ENCODE measurements at places on chromosomes 13 and 19.

DNA sequence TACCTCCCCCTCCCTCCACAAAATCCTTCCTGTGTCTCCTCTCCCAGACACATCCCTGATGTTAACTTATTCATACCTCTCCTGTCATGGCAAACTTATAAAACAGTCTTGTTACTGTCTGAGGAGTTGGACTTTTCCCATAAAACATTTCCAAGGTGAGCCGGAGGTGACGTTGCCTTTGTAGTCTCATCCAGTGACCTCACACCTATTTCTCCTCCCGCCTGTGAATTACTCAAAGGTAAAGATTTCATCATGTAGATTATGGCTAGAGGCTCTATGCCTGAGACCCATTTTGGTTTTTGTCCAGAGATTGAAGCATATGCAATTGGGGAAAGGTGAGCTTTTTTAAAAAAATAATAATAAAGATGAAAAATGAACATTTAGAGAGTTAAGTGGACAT lies 529.0 kb downstream of the MYO16 start:
- peaks cover 4% of the 10 kb centered on the region for H3K27me3 ChIP-seq
- no peak overlapping the region for H3K27ac ChIP-seq
- no peak for DNase-seq

- no peak overlapping the region for H3K4me3 ChIP-seq
- H3K27ac ChIP-seq, result peak overlapping the region; percentile 89
- no peaks in the 10 kb centered on the region for H3K27me3 ChIP-seq
Observed at GRCh38 chr13:109256866-109257760, 529.3 kb downstream of the IRS2 start.

DNA sequence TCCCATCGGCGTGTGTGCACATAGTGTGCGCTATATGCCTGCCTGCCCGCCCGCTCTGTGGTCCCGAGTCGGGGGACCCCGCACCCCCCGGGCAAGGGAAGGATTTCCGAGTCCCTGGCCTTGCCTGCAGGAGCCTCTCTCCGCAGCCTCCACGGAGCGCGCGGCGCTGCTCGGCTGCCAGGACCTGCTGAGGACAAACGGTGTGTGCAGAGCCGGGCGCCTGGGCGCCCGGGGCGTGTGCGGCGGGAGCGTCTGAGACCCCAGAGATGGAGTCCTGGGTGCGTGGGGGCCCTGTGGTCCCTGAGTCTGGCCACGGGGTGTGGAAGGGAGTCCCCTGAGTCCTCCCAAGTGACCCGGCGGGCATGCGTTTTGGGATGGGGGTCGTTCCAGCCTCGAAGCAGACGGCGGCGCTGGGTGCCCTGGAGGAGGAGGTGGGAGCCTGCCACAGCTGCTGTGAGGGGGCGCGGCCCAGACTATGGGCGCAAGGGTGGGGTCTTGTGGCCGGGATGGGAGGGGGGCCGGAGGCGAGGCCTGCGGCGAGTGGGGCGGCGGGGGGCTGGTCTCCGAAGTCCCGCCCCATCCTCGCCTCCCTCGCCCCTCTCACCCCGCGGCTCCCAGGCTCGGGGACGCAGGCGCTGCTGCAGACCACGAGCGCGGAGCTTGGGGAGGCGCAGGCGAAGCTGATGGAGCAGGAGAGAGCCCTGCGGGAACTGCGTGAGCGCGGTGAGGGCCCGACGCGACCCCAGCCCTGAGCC lies 25.3 kb downstream of the CLEC4M start:
- H3K27ac ChIP-seq, result no peak overlapping the region
- DNase-seq, result peak; percentile 31
- H3K4me3 ChIP-seq, result peak overlapping the region; percentile 67
- H3K36me3 ChIP-seq, result no peaks in the 10 kb centered on the region

DNA sequence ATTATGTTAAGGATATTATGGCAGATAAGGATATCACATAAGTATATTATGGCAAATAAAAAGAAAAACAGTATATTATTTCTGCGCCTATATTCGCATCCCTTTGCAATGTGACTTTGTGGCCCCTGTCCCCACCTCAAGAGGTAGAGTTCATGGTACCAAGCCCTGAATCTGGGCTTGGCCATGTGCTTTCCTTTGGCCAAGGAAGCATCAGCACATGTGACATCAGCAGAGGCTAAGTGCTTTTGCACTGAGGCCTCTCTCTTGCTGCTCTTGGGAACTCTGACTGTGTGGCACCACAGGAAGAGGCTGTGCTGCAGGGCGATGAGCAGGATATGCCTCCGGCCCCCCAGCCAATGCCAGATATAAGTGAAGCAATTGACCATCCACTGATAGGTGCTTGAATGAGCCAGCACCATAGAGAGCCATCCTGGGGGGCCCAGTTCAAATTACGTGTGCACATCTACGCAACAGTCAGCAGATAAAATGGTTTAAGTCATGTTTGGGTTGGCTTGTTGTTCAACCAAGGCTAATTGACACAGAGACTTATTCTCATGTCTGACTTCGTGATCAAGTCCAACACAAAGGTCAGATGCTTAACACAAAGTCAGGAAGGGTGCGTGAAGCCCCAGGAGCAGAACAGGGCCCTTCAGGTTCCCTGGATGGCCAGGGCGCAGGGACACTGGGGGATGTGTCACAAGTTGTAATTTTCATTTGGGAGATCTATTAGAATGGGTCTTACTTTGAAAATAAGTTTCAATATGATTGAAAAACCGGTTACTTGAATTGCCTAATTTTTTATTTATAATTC lies 173.3 kb downstream of the COL4A1 start:
- H3K27ac ChIP-seq, result no peak overlapping the region
- no peaks in the 10 kb centered on the region for H3K36me3 ChIP-seq
- no peak for DNase-seq
- peaks cover 15% of the 10 kb centered on the region for H3K4me1 ChIP-seq

DNA sequence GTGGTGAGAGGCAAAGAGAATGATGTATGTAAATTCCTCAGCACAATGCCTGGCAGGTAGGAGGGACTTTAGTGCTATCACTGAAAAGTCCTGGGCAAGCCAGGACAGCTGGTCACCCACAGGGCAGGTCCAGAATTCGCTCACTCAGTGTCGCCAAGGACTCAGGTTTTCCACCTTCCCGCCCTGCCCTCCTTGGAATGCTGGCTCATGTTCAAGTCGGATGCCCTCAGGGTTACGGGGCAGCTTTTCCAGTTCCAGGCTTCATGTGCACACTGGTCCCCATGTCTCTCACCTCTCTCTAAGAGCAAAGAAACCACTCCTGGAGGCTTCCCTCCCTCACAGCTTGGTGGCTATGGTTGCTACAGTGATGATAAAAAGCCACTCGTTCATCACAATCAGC lies 24.8 kb upstream of the NAXD start:
- no peak for DNase-seq
- no peaks in the 10 kb centered on the region for H3K27me3 ChIP-seq
- H3K4me1 ChIP-seq, result peaks cover 20% of the 10 kb centered on the region
- H3K36me3 ChIP-seq, result no peaks in the 10 kb centered on the region
- no peak overlapping the region for H3K27ac ChIP-seq

- H3K36me3 ChIP-seq, result no peaks in the 10 kb centered on the region
- peaks cover 36% of the 10 kb centered on the region for H3K27me3 ChIP-seq
- H3K4me3 ChIP-seq, result no peak overlapping the region
- H3K4me1 ChIP-seq, result no peaks in the 10 kb centered on the region
- DNase-seq, result no peak
Observed at GRCh38 chr13:31756346-31756745, 17.0 kb downstream of the RXFP2 start.

GRCh38 chr13:31236211-31236786 lies 36.5 kb downstream of the B3GLCT start:
- H3K27me3 ChIP-seq, result no peaks in the 10 kb centered on the region
- peaks cover 25% of the 10 kb centered on the region for H3K4me1 ChIP-seq
- H3K27ac ChIP-seq, result peak overlapping the region; percentile 23
- H3K4me3 ChIP-seq, result no peak overlapping the region
- no peak for DNase-seq

GRCh38 chr13:48028066-48028465 lies 9.5 kb upstream of the NUDT15 start:
- no peaks in the 10 kb centered on the region for H3K27me3 ChIP-seq
- no peak overlapping the region for H3K27ac ChIP-seq
- no peak for DNase-seq
- no peak overlapping the region for H3K4me3 ChIP-seq

- peaks cover 16% of the 10 kb centered on the region for H3K36me3 ChIP-seq
- DNase-seq, result peak; percentile 63
- peak within 1 kb of the TSS; percentile 77 for H3K4me3 ChIP-seq
- peak within 1 kb of the TSS; percentile 91 for H3K27ac ChIP-seq
- peaks cover 6% of the 10 kb centered on the region for H3K27me3 ChIP-seq
- H3K4me1 ChIP-seq, result peaks cover 22% of the 10 kb centered on the region
Observed at GRCh38 chr19:49689133-49690078, at the start of gene ADM5. TSS of gene ADM5 (plus strand) at chr19:49689594. CDS start at chr19:49689838, 244 bp downstream.

Data from mesothelial cell of epicardium (in vitro differentiated cells).